Osteoblast (primary cell): ENCODE measurements at places on chromosomes 5 and 9.
A peak's percentile ranks its signal among the peaks of the same experiment; 100 is the strongest.

DNA sequence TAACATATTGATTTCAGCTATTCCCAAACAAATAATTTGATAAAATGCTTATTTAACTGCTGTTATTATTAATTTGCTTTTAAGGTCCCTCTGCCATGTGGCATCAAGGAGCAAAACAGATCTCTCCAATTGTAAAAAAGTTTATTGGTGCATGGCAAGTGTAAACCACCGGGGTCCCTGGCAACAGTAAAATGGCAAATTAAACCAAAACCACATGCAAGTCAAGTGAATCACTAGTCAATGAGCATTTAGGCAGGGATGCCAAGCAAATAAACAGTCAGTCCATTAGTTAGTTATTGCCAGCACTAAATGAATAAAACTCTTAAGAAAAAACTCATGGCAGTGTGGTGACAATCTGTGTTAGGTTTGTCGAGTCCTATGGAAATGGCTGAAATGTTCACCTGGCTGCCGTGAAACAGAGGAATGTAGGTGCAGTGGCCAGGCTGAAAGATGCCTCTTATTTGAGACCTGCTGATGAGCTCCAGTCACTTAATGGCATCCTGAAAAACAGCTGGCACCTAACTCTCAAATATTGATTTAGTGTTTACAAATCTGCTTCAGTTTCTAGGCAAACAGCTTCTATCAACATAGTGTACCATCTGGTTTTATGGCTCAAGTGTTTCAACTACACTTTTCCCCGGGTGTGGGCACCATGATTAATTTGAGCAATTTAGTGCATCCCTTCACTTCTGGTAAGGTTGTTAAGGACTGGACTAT is 296.5 kb upstream of the ITGA1 start:
- no peak for DNase-seq

DNA sequence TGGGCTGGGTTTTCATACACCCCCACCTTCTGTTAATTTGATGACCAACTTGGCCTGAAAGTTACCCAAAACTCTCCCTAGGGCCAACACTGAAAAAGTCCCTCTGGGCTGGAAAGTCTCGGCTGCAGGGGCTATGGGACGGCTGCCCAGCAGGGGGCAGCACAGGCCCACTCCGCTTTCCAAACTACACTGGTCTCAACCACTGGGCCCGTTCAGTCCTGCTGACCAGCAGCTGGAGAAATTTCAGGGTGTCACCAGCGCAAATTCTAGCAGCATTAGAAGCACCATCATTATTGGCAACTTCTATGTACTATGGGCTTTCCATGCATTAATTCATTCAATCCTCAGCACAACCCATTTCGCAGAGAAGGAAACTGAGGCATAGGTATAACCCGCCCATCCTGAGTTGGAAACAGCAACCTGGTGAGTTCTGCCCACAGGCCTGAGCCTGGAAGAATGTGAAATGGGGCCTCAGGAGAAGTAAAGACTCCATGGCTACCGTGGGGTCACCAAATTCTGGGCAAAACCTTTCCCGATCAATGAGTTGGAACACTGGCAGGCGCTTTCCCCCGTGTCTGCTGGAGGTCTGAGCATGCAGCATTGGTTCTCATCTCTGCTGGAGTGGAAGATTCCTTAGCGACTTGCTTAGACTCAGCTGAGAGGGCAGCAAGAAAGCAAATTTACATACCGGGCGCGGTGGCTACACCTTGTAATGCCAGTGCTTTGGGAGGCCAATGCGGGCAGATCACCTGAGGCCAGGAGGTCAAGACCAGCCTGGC is 9.7 kb downstream of the ORM2 start:
- DNase-seq = peak; percentile 98

DNA sequence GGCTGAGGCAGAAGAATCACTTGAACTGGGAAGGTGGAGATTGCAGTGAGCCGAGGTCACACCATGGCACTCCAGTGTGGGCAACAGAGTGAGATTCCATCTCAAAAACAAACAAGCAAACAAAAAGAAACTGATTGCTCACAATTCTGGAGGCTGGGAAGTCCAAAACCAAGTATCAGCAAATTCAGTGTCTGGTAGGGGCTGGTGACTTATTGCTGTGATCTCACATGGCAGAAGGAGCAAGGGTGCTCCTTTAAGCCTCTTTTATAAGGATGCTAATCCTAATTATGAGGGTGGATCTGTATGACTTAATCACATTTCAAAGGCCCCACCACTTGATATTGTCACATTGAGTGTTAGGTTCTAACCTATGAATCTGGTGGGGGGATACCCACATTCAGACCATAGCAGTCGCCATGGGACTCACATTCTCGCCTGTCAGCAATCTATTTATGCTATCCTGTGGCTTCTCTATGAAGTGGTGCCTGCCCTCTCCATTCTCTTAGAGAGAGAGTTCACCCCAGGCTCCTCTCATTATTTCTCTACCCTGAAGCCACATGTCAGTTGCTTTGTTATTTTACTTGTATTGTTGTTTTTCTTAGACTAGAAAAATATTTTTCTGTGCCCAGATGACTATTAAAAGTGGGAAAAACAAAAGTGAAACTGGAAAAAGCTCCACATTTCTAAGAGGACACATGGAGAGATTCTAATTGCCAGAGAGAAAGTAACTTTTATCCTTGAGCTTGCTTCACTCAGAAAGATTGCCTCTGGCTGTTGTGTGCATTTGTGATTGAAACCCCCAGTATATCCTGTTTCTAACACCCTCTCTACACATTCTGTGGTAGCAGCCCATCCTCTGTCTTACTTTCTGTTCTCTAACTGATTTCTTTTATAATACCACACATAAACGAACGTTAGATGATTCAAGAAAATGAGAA is 18.8 kb upstream of the PRLR start:
- peak; percentile 58 for DNase-seq

DNA sequence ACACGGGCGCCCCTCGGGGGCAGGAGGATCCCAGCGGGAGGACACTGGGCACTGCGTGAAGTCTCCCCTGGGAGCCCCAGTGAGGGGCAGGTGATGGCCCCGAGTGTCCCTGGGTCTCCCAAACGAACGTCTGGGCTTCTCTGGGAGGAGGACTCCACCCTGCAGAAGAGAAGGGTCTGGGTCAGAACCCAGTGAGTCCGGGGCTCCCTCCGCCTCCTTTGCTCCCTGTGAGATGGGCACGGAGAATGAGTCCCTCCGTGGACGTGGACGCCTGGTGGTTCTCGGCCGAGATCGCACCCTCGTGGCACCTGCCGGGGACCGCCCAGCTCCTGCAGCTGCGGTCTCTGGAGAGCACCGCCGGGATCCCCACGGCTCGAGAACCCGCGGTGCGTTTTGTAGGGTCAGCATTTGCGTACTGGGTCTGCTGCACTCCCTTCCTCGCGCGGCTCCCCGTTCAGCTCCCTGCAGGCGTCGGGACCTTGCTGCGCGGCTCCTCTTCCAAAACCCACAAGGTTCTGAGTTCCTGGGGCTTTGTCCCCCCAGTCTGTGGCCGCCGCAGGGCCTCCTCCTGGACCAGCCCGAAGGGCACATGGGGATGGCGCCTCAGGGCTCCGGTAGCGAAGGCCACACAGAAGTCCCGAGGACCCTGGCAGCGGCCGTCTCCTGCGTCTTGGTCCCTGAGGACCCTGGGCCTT is 10.2 kb upstream of the CEP72 start:
- no peak for DNase-seq

DNA sequence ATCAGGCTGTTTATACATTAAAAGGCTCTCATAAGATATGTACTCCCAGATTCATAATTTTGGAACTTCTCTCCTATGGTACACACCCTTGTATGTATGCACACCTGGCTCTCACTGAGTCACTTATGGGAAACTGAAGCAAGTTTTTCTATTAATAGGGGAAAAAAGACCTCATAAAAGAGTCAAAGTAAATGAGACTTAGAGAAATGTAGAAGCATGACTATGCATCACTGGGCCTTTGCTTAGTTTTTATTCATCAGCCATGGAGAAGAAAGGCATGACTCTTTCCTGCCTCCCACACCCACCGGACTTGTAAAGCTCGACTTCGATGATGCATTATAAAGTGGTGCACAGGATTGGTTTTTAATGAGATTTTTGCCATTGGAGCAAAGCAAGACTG is 28.2 kb downstream of the MTAP start:
- DNase-seq = peak; percentile 30

- DNase-seq = no peak
These were observed 255.6 kb downstream of the NFIB start for GRCh38 chr9:14058325-14058688.

- no peak for DNase-seq
These were observed 1331.0 kb upstream of the CDH9 start for GRCh38 chr5:28369418-28369817.

- DNase-seq = peak; percentile 65
These were observed 211.2 kb downstream of the NXNL2 start for GRCh38 chr9:88746029-88746742.

- DNase-seq = no peak
These were observed 20.0 kb upstream of the GDNF start for GRCh38 chr5:37859805-37860204.

DNA sequence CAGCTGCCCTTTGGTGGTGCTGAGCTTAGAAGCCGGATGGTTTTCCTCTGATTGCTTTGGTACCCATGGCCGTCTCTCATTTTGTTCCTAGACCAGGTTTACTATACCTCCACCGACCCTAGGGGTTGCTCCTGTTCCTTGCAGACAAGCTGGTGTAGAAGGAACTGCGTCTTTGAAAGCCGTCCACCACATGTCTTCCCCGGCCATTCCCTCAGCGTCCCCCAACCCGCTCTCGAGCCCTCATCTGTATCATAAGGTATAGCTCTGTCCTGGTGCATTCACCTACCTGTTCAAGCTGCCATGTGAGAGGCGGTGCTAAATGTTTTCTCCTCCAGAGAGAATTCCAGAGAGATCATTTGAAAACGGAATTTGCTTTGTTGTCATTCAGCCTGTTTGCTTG is 39.5 kb downstream of the TENT4A start:
- DNase-seq = no peak

- no peak for DNase-seq
These were observed 129.5 kb downstream of the NIPBL start for GRCh38 chr5:37005946-37006540.

GRCh38 chr9:89477811-89478630 is 19.9 kb downstream of the SEMA4D start:
- no peak for DNase-seq

GRCh38 chr9:32742296-32742695 is 41.0 kb upstream of the TMEM215 start:
- no peak for DNase-seq

DNA sequence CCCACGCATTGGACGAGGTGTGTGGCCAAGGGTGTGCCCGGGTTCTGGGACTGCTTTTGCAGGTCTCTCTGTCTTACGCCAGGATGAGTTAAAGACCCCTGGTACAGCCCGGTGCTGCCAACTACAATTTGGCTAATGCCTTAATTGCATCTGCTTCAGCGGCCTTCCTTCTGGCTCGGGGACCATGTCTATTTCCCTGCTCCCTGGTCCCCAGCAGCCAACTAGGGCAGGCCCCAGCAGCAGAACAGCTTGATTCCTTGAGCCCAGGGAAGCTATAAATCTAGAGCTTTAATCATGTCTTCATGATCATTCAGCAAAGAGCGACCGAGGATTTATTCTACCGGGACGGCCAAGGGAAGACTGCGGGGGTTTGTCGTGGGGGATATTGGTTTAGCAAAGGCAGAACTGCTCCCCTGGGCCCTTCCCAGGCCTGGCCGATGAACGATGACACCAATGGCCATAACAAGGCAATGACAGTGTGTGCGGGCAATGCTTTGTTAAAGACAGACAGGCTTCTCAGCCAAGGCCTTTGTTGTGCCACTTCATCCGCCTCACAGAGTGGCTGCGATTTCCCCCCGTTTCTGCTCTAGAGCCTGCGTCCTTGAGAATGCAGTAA is 51.4 kb downstream of the CFAP77 start:
- DNase-seq = no peak

DNA sequence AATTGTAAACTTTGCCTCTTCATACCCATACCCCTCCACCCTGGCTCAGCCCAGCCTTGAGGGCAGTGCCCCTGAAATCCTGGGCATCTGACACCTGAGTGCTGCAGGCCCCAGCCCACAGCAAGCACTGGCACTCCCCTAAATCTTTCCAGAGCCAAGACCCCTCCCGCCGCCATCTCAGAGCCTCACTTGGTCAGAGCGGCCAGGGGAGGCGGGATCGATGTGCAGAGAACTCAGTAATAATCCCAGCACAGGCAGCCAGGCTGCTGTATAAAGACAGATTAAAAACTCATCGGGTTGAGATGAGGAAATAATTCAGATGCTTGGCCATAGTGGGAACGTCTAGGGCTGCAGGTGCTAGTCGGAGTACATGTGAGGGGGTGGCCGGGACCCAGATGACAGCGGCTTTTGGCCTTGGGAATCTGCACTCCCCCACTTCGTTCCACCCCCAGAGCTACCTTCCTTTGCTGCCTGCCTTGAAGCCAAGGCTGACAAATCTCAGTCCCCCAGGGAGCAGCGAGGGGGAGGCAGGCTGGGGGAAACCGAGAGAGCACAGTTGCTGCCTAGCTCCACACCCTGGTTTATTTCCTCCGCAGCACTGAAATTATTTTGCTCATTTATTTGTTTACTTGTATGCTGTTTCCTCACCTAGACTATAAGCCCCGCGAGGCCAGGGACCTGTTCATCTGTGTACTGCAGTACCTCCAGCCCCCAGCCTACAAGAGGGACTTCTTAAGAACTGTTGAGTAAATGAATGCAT is 19.5 kb upstream of the ARAP3 start:
- no peak for DNase-seq

DNA sequence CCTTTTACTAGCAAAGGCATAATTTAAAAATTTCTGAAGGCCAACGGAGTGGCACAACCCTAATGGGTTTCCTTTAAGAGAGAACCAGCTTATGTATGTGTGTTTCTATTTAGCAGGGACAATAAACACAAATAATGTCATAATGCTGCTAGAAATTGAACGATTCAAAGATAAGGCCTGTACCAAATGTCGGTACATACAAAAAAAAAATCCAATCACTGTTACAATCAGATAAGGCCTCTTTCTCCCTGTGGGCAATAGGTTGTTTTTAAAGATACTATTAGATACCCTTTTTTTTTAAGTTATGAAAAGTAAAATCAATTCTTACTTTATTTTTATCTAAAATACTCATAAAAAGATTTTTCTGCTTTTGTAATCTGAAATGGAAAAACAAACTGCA is 821.0 kb downstream of the PRELID2 start:
- peak; percentile 0 for DNase-seq

DNA sequence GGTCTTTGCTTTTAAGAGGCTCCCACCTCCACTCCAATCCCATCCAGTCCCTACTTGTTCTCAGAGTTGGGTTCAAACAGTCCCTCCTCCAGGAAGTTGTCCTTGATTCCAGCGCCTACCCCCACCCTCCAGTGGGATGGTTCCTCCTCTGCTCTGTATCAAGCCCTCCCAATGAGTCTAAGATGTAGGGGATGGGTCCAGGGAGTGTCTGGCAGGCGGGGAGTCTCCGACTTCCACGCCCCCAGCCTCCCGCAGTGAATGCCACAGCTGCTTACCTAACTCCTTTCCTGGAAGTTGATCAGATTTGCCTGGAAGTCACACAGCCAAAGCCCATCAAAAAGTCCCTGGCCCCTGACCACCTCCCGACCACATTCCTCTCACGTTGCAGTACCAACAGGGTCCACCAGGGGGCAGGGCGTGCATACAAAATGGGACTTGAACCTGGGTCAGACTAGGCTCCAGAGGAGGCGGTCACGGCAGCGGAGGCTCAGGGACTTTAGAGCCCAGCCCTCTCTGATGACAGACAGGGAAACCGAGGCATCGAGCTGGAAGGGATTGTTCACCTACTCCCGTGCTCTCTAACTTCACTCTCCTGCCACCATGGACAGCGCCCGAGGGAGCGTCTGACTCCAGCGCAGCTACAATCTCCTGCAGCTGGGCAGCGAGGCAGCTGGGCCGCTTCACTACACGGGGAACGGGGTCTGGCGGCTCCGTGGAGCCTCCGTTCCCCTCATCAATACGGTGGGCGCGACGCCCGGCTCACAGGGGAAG is 25.0 kb upstream of the TDRD7 start:
- peak; percentile 94 for DNase-seq
